ENCODE measurements at places on chromosomes 3 and 15.

DNA sequence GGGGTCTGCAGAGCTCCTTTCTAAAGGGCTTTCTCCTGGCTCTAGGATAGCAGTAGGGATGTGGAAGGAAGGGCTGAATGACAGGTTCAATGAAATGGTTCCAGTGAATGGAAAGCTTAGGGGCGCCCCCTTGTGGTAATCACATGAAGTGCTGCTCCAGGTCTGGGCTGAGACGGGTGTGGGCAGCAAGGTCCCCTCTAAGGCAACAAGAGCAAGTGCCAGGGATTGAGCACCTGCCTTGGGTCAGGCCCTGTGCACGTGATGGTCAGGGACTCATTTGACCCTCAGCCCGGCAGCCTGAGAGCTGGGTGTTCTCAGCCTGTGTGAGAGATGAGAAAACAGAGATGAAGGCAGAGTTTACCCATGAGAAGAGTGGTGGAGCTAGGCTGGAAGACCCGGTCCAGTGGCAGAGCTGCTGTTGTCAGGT is 12.1 kb upstream of the CX3CR1 start:
- DNase-seq, result peak; percentile 56

DNA sequence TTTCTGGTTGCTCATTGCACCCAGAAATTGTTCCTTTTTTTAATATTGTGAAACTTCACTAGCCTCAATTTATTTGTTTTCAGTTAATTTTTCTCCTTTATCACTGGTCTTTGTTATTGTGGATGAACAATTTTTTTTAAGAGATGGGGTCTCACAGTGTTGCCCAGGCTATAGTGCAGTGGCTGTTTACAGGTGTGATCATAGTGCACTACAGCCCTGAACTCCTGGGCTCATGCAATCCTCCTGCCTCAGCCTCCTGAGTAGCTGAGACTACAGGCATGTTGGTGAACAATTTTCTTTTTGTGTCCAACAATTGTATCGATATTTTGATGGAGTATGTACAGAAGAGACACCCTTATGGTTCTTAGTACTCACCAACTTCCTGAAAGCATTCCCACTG is 26.3 kb downstream of the BLM start:
- no peak for DNase-seq

GRCh38 chr3:140081887-140082286 is 146.9 kb downstream of the CLSTN2 start:
- DNase-seq, result no peak

DNA sequence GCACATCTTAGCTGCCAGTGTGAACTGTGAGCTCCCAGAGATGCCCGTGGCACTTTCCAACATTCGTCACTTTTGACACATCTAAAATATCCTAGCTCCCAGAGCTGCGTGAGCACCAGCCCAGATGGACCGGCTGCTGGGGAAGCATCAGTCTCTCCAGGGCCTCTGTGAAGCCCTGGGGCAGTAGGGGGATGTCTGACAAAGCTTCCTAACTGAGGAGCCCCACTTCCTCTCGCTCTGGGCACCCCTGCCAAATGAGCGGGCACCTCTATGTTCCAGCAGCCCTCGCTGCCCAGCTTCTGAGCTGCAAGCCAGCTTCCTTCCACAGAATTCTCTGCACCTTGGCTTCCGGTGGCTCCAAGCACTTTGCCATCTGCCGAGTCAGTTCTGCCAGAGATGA is 91.1 kb downstream of the LIPC start:
- no peak for DNase-seq

DNA sequence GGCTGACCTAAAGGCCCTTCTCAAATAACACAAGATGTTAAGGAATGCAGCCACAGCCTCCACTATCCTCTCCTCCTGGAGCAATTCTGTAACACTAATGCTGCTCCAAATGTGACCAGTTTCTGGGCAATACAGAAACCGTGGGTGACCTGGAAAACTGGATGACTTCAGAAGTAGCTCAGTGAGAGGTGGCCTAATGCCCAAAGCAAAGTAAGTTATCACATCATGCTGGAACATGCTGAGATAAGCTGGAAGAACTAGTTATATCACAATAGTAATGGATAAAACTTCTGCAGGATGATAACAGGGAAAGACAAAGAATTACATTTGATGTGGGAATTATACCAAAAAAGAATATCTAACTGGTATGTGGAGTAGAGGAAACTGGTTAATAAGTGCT is 72.0 kb downstream of the DHX30 start:
- DNase-seq, result no peak

GRCh38 chr3:153232851-153233271 is 70.8 kb downstream of the RAP2B start:
- DNase-seq, result no peak

DNA sequence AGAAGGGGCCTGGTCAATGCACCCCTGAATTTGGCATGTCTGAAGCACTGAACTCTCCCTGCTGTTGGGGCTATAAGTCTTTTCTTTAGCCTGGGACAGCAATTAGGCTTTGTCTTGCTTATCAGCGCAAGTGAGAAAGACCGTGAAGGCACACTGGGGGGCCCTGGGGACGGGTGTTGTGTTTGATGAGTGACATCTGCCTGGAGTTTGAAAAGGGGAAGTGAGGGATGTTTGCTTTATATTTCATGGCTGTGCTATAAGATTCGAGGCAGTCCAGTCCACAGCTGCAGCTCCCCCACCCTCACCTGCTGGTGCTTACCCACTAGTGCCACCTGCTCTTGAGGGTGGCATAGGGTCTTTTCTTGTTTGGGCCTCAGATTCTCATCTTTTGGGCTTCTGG is 44.8 kb downstream of the CEMIP start:
- DNase-seq, result no peak

GRCh38 chr3:101262393-101263240 is 57.8 kb downstream of the IMPG2 start:
- no peak for DNase-seq

DNA sequence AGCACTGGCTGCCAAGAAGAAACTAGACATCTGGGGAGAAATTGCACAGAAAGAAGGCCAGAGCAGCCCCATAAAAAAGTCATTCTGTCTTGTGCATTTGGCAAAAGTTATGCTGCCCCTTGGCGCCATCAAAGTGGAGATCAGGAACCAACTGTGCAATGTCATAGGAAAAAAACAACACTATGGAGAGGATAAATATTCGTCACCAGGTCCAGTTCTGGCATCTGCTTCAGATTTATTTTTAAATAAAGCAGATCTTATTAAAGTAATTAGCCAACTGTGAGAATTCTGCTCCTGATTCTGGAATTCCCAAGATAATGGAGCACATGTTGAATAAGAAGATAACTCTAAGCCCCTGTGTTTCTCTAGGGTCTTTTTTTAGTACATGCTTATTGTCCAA is 500.0 kb upstream of the IL12A start:
- no peak for DNase-seq

GRCh38 chr15:45386420-45386819 is 8.1 kb upstream of the GATM start:
- DNase-seq, result no peak

- DNase-seq, result no peak
Measured at GRCh38 chr3:197516517-197516889, 39.3 kb downstream of the BDH1 start.

All from NCI-H460 (cell line).